Activated CD8-positive, alpha-beta T cell treated with anti-CD3 and anti-CD28 coated beads, Interleukin-2, amount 10 ng/mL, durations not matched to agents 7 days and 5 days (primary cell): ENCODE measurements at places on chromosomes 11 and 22.
A peak's percentile ranks its signal among the peaks of the same experiment; 100 is the strongest.

DNA sequence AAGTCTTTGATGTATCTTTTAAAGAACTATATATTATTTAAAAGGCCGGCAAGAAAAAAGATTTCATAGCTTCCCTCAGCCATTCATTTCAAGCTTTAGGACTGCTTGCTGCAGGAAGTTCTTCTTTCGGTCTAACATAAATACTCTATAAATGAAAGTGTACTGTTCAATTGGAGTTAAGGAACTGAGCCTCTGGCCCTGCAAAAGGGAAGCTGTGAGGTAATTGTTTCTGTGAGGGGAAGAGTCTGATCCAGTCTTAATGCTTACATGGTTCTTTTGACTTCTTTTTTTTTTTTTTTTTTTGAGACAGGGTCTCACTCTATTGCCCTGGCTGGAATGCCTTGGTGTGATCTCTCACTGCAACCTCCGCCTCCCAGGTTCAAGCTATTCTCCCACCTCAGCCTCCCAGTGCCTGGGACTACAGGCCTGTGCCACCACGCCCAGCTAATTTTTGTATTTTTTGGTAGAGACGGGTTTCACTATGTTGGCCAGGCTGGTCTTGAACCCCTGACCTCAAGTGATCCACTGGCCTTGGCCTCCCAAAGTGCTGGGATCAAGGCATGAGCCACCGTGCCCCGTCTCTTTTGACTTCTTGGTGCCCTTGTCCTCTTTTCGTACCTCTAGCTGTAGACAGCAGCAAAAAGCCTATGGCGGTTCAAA is 4.7 kb upstream of the TRIM29 start:
- DNase-seq, result no peak

- no peak for DNase-seq
Observed at GRCh38 chr11:105226766-105227165, 87.2 kb upstream of the CARD18 start.

DNA sequence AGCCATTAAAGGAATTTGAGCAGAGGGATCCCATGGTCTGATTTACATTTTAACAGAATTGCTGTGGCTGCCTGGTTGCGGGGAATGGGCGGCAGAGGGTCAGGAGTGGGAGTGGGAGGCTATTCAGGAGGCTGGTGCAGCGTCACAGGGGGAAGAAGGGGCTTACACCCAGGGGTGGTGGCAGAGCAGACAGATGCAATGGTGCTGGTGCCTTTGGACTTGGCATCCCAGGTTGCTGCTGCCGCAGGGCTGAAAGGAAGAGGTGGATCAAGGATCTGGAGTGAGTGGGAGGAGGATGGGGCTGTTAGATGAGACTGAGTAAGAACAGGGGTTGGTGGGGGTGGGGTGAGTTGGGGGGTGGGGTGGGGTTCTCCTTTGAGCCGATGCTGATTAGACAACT is 38.5 kb downstream of the GRIK4 start:
- DNase-seq, result no peak

DNA sequence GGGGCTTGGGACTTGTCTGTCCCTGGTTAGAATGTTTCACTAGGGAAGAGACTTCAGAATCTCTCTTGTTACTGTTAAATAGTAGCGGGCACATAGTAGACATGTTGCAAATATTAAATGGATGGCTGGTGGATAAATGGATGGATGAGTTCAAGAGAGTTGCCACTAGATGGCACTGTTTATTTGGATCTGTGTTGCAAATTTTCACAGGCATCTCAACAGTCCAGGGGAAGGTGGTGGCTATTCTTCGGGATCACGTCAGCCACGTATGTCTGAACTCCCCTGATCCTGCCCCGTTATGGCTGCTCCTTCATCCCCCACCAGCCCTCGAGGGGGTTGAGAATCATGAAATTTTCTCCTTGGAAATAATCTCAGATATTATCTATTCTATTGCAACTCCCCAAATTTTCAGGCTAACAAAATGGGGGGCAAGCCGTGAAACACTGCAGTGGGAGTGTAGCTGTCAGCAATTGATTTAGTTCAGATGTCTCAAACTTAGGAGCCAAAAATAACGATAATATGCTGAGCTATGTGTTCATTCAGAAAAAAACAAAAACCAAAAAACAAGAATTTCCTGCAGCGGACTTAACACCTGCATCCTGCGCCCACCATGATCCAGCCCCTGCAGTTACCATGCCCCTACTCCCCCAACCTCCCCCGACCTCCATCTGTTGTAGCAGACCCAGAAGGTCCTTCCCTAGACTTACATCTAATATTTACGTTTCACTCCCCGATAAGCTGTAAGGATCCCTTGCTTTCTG is 29.1 kb upstream of the BIRC3 start:
- peak; percentile 58 for DNase-seq

- DNase-seq, result no peak
Observed at GRCh38 chr11:10307022-10307399, 2.1 kb downstream of the ADM start.

DNA sequence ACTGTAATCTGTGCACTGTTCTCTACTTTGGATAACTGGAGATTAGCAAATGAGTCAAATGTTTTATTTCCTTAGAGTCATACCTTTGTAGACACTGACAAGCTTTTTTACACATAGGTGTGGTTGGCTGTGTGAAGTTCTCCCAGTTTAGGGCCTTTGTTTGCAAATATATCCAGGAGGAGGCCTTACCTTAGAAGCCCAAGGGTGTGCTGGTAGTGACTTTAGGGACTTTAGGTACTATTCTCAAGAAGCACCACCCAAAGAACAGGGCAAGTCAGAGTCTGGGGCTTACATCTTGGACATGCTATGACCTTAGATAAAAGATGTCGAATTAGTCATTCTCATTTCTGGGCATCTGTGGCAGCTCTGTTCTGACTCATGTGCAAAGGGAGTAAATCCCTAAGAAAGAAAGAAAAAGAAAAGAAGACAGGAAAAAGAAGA is 4.8 kb upstream of the FAR1 start:
- DNase-seq, result no peak

GRCh38 chr11:1449490-1450243 is 36.9 kb downstream of the MOB2 start:
- DNase-seq, result no peak

DNA sequence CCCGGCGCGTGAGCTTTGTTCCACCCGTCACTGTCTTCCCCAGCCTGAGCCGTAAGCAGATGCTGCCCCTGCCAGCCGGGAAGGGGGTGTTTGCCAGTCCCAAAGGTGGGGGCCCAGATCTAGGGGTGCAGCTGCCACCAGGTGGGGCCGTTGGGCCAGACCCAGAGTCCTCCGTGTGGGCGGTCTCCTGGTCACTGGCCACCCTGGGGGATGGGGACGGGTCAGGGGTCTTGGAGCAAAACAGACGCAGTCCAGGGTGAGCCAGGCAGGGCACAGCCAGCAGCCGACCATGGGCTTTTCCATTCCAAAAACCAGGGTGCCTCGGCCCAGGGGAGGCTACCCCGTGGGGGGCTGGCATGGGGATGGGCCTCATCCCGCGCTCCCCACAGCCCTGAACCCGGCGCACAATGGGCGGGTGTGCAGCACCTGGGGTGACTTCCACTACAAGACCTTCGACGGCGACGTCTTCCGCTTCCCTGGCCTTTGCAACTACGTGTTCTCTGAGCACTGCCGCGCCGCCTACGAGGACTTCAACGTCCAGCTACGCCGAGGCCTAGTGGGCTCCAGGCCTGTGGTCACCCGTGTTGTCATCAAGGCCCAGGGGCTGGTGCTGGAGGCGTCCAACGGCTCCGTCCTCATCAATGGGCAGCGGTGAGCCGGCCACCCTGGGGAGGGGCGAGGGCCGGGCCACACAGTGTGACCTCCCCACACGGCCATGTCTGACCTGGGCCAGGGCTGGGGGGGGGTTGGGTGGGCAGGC is 3.5 kb downstream of the MUC5B start:
- no peak for DNase-seq

- no peak for DNase-seq
Observed at GRCh38 chr11:2271077-2271326, 614 bp upstream of the ASCL2 start.

DNA sequence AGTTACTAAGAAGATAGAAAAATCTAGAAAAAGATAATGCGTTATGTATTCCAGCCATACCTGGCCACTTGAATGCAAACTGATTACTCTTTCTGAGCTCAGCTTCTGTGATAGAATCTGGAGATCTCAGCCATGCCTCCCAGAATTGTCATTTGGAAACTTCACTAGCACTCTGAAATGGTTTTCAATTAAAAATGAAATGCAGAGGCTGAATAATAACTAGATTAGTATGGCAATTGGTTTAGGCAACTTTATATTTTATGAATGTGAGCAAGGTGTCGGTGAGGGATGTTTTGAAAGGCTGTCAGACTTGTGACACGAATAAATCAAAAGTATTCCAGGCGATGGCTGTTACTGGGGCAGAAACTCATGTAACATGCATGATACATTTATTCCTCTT is 128.8 kb upstream of the SORL1-AS1 start:
- no peak for DNase-seq
